NCI-H2227 treated with DMSO at 0.1 percent for 48 hours (cell line): ENCODE measurements at places on chromosomes 13 and 19.

DNA sequence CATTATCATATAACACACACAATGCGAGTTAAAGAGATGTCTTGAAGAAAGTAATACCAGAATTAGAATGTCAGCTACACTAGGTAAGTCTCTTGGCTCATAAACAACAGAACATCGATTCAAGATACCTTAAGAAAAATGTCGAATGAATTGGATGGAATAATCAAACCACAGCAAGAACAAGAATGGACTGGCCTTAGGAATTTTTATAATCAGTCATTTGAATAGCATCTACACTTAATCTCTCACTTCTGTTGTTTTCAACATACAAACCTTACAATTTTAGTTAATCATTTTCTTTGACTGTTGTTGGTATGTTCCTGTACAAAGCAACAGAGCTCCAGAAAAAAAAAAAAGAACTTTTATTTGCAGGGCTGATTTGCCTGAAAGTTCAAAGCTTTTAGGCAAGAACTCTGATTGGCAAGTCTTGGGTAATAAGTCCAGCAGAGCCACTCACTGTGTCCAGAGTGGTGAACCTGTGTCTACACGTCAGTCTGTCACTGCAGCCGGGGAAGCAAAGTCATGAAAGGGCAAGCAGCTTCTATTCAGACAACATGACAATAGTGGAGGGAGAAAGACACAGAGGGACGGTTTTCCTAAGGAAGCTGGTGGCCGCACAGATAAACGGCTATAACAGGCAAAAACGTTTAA lies 1026.1 kb upstream of the MIR17HG start:
- DNase-seq: no peak

GRCh38 chr19:55703790-55704215 lies 28.8 kb downstream of the EPN1 start:
- DNase-seq: no peak

DNA sequence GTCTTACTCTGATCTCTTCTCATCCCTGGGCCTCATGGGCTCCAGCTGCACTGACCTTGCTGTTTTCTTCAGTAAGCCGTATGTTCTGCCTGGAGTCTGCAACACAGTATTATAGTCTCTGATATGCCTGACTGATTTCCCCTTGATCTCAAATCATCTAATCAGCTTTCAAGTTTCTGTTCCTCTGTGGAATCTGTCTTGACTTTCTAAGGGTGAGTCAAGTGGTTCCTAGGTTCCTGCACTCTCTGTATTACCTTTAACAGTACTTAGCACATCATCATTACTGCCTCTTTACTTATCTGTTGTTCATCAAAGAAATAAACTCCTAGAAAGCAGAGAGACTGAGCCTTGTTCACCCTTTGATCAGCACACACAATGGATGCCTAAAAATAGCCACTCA lies 350.7 kb downstream of the LMO7 start:
- no peak for DNase-seq

GRCh38 chr13:20475927-20476691 lies 49.5 kb downstream of the CRYL1 start:
- no peak for DNase-seq

GRCh38 chr13:42832341-42833096 lies 51.1 kb downstream of the FAM216B start:
- no peak for DNase-seq

GRCh38 chr13:48580896-48581295 lies 48.0 kb upstream of the RCBTB2 start:
- no peak for DNase-seq
